ENCODE measurements at places on chromosomes 12 and 14.

- no peak overlapping the region for H3K4me3 ChIP-seq
- no peak overlapping the region for H3K27ac ChIP-seq
- no peak for DNase-seq
- H3K27me3 ChIP-seq, result peaks cover 75% of the 10 kb centered on the region
These were observed 72.4 kb downstream of the IQSEC3 start for GRCh38 chr12:138898-139534.

DNA sequence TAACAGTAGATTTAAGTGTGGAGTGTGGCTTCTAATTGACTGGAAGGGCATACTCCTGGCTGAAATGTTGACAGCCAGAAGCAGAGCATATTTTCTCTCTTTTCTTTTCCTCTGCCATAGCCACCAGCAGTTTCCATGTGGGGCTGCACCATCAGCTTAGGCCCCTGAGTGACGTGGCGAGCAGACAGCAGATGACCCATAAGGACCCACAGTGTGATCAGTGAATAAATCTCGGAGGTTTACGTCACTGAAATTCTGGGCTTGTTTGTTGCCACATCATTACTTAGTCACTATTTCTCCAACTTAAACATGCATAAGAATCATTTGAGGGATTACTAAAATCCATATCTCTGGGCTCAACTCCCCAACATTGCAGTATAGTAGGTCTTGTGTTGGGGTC lies 549.7 kb upstream of the TMEM132C start:
- H3K36me3 ChIP-seq, result no peaks in the 10 kb centered on the region
- no peak overlapping the region for H3K27ac ChIP-seq
- no peaks in the 10 kb centered on the region for H3K27me3 ChIP-seq
- H3K4me3 ChIP-seq, result no peak overlapping the region
- DNase-seq, result no peak

GRCh38 chr12:82756303-82756702 lies 69.6 kb downstream of the TMTC2 start:
- no peaks in the 10 kb centered on the region for H3K4me1 ChIP-seq
- no peaks in the 10 kb centered on the region for H3K27me3 ChIP-seq

GRCh38 chr14:20417250-20418186 lies 4.2 kb upstream of the TEP1 start:
- no peak for DNase-seq
- no peak overlapping the region for H3K27ac ChIP-seq
- H3K4me1 ChIP-seq, result peaks cover 11% of the 10 kb centered on the region

- H3K4me1 ChIP-seq, result no peaks in the 10 kb centered on the region
- no peaks in the 10 kb centered on the region for H3K36me3 ChIP-seq
- DNase-seq, result no peak
- H3K27me3 ChIP-seq, result no peaks in the 10 kb centered on the region
These were observed 449.3 kb downstream of the ADAMTS20 start for GRCh38 chr12:43102546-43103264.

Data from effector memory CD8-positive, alpha-beta T cell (primary cell).